ENCODE measurements at places on chromosomes 2 and 18. TPM values are rescaled to one million over a fixed set of nuclear protein-coding genes. Genes with fewer than 3 reads are reported as not detected.

- DNase-seq = no peak
- H3K4me3 ChIP-seq = no peak overlapping the region
- peaks cover 35% of the 10 kb centered on the region for H3K4me1 ChIP-seq
- H3K27ac ChIP-seq = peak overlapping the region; percentile 68
Observed at GRCh38 chr2:167785606-167786216, 461.7 kb downstream of the STK39 start.

- no peak overlapping the region for H3K27ac ChIP-seq
- H3K36me3 ChIP-seq = no peaks in the 10 kb centered on the region
- no peak for DNase-seq
- H3K27me3 ChIP-seq = no peaks in the 10 kb centered on the region
- peaks cover 22% of the 10 kb centered on the region for H3K4me1 ChIP-seq
Observed at GRCh38 chr2:623130-623922, 53.9 kb downstream of the TMEM18 start.

DNA sequence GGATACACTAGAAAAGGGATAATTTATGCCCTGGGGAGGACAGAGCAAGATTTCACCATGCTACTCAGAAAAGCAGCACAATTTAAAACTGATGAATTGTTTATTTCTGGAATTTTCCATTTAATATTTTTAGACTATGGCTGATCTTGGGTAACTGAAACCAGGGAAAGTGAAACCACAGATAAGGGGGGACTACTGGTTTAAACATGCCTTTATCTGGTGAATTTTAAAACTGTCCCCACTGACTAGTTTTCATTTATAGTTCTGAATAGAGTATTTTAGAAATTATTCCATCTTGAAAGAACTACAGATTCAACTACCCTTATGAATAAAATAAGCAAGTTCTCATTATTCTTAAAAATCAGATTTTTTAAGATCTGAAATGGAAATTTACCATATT lies 15.0 kb downstream of the NFU1 start:
- no peak overlapping the region for H3K27ac ChIP-seq
- no peaks in the 10 kb centered on the region for H3K4me1 ChIP-seq
- DNase-seq = no peak

IL1B gene
- not detected for total RNA-seq

C1GALT1C1L gene
- total RNA-seq = not detected

GRCh38 chr2:240704651-240705050 lies 13.0 kb downstream of the AQP12A start:
- no peak overlapping the region for H3K4me3 ChIP-seq
- no peaks in the 10 kb centered on the region for H3K4me1 ChIP-seq
- H3K36me3 ChIP-seq = no peaks in the 10 kb centered on the region
- DNase-seq = no peak
- H3K27ac ChIP-seq = no peak overlapping the region
- H3K27me3 ChIP-seq = peaks cover 14% of the 10 kb centered on the region

SLC4A5 gene
- 3.0 TPM for total RNA-seq

CELF4 gene
- 1.9 TPM for total RNA-seq

DNA sequence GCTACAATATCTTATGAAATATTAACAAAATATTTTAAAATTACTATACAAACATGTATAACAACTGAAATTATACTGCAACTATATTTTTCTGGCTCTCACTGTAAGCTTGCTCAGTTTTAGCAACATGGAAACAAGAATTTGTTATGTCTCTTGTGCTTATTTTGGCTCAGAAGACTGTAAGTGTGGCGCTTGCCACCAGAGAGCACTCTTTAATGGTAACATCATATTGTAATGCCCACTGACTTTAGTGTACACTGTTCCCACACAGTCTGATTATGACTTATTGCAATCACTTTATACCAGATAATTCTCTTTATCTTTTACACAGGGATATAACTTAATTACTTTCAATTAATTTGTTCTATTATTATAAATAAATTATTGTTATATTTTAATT lies 1500.6 kb upstream of the TMEFF2 start:
- H3K36me3 ChIP-seq = no peaks in the 10 kb centered on the region
- H3K4me1 ChIP-seq = no peaks in the 10 kb centered on the region
- H3K27ac ChIP-seq = no peak overlapping the region
- no peaks in the 10 kb centered on the region for H3K27me3 ChIP-seq

DNA sequence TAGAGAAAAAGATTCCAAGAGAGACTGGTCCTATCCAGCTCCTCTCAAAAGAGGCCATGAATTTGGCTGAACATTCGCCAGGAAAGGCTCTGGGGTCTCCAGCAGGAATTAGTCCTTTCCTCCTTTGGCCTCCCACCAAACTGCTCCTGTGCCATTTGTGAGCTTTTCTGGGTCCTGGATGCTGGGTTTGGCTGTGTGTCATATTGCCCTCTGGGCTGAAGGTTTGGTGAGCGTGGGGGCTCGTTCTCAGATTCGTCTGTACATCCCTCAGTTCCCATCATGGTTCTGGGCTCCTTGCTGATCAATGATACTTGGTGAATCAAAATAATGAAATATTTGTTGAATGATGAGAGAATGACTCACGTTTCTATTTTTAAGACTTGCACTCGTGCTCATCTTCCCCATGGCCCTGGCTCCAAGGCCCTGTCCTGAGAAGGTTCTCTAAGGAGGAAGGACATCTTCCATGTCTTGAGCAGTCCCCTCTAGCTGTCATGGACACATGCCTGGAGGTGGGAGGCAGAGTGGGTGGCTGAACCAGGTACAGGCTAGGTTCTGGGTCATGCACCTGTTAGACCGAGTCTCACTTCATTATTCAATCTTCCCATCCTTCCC lies 47.8 kb upstream of the RHOB start:
- H3K27me3 ChIP-seq = peaks cover 6% of the 10 kb centered on the region
- H3K36me3 ChIP-seq = no peaks in the 10 kb centered on the region
- no peak for DNase-seq
- no peaks in the 10 kb centered on the region for H3K4me1 ChIP-seq
- no peak overlapping the region for H3K27ac ChIP-seq
- H3K4me3 ChIP-seq = no peak overlapping the region

HRH4 gene
- total RNA-seq = not detected

DNA sequence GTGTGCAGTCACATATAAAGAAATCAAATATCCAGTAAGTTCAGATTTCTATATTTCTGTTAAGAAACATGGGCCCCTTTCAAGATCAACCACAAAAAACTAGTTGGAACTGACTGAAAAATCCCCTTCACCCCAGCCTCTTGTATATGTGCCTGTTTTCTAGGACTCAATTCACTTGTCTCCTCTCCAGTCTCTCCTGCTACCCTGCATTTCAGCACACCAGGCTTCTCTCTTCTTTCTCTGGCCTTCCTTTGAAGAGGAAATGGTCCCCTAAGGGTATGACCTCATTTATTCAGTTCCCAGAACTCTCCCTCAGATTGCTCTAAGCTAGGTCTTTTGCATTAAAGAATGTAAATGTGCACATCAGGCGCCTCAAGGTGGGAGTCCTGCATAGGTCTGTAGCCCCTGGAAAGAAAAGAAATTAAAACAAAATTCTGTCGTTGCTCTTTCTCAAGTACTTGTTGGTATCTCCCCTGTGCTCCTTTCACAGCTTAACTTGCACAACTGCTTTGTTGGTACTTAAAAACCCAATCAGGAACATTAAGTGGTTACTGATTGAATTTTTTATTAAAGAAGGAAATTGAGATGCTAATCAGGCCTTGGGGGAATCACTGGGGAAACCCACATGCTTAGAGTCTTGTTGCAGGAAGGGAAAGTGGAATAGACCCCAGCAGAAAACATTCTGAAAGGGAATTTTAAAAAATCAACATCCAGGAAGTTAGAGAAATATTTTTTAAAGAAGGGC lies 278.4 kb downstream of the AGPS start:
- H3K4me1 ChIP-seq = peaks cover 43% of the 10 kb centered on the region
- no peaks in the 10 kb centered on the region for H3K36me3 ChIP-seq
- peak overlapping the region; percentile 57 for H3K27ac ChIP-seq
- DNase-seq = no peak
- peak overlapping the region; percentile 0 for H3K4me3 ChIP-seq
- H3K27me3 ChIP-seq = no peaks in the 10 kb centered on the region

- H3K27me3 ChIP-seq = no peaks in the 10 kb centered on the region
- H3K4me3 ChIP-seq = peak overlapping the region; percentile 6
- H3K27ac ChIP-seq = peak overlapping the region; percentile 47
- no peaks in the 10 kb centered on the region for H3K36me3 ChIP-seq
- no peak for DNase-seq
- peaks cover 54% of the 10 kb centered on the region for H3K4me1 ChIP-seq
Observed at GRCh38 chr18:11784674-11785304, 66.4 kb upstream of the CHMP1B start.

- no peaks in the 10 kb centered on the region for H3K4me1 ChIP-seq
- no peak for DNase-seq
- H3K36me3 ChIP-seq = peaks cover 48% of the 10 kb centered on the region
- no peak overlapping the region for H3K27ac ChIP-seq
Observed at GRCh38 chr2:135063210-135063609, 11.1 kb downstream of the RAB3GAP1 start.

STK36 gene
- total RNA-seq = 77.0 TPM

- no peaks in the 10 kb centered on the region for H3K27me3 ChIP-seq
- no peak for DNase-seq
- H3K36me3 ChIP-seq = no peaks in the 10 kb centered on the region
- H3K4me3 ChIP-seq = no peak overlapping the region
- no peak overlapping the region for H3K27ac ChIP-seq
Observed at GRCh38 chr2:224075588-224075987, 36.5 kb upstream of the SERPINE2 start.

HOXD3 gene
- 1.9 TPM for total RNA-seq

DNA sequence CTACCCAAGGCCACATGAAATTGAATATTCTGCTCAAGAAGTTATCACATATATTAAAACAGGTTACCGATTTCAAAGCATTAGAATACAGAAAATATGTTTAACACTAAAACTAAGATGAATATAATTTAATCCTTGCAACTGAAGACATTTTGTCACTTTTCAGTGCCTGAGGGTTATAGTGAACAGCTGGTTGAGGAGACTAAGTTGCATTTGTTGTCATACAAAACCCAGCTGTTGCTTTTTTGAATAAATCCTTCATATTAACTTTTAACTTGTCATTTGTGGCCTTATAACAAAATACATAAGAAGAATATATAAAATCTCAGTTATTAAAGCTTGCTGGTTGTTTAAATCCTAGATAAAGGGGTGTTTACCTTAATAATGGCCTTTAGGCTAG lies 37.5 kb downstream of the RBKS start:
- H3K27ac ChIP-seq = no peak overlapping the region
- no peaks in the 10 kb centered on the region for H3K4me1 ChIP-seq
- H3K27me3 ChIP-seq = no peaks in the 10 kb centered on the region
- DNase-seq = no peak

DNA sequence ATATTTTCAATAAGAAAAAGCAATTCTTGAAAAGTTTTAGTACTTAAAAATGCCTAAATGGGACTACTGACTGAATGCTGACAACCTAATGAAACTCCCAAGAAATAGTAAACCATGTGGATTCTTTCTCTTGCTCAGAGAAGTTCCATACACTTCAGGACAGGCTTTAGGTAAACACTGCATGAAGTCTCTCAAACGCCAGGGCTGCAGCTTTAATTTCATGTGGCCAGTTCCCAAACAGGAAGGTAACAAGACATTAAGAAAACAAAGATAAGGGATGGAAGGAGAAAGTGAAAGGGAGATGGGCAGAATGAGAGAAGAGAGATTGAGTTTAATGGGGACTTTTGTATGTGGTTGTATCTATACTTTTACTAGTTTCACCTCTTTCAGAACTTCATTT lies 734.7 kb upstream of the PKDCC start:
- no peaks in the 10 kb centered on the region for H3K36me3 ChIP-seq
- H3K4me1 ChIP-seq = no peaks in the 10 kb centered on the region
- no peak overlapping the region for H3K27ac ChIP-seq

KIF5C gene
- 63.3 TPM for total RNA-seq

TACR1 gene
- 0.16 TPM for total RNA-seq

DTNB gene
- 28.9 TPM for total RNA-seq

GRCh38 chr2:237686659-237687136 lies 59.3 kb downstream of the LRRFIP1 start:
- H3K4me3 ChIP-seq = no peak overlapping the region
- no peaks in the 10 kb centered on the region for H3K27me3 ChIP-seq
- no peak for DNase-seq
- H3K27ac ChIP-seq = no peak overlapping the region

DNA sequence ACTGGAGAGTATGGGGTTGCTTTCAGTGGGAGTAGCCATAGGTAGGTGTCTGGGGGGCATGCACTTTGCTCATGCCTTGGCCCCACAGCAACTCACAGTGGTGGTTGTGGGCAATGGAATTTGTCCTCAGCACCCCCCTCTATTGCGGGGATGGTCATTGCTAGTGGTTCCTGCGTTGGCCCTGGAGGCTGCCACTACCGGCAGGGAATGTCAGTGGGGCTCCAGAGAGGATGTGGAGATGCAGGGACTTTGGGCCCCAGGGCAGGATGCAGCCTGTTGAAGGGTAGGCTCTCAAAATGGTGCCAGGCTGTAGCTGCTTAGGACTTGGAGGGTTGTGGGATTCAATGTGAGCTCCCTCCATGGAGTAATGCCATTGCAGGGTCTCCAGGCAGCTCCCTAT lies 125.0 kb downstream of the XRCC5 start:
- DNase-seq = no peak
- H3K4me3 ChIP-seq = no peak overlapping the region
- no peaks in the 10 kb centered on the region for H3K4me1 ChIP-seq
- no peaks in the 10 kb centered on the region for H3K27me3 ChIP-seq

DNA sequence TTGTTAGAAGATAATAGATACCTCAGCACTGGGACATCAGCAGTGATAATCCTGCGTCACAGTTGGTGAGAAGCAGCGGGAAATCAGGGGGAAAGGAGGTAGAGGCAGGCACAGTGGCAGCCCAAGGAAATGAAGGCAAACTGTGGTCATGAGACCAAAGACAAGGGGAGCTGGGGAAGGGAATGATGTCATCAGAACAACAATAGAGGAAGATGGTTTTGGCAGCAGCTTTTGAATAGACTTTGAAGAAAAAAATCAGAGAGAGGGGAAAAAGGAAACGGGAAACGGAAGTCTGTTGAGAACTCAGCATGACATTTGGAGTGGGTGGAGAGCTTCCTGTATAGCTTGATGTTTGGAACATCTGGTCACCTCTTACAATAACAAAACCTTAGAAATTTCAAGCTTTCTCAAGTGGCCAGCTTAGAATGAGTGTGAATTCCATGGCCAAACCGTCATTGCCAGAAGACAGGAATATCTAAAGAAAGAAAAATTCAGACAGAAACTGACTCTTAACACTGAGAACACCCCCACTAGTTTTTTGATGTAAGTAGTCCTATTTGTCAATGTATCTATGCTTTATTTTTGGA lies 18.4 kb upstream of the YES1 start:
- H3K4me1 ChIP-seq = peaks cover 28% of the 10 kb centered on the region
- no peaks in the 10 kb centered on the region for H3K36me3 ChIP-seq
- no peak for DNase-seq
- no peaks in the 10 kb centered on the region for H3K27me3 ChIP-seq

DNA sequence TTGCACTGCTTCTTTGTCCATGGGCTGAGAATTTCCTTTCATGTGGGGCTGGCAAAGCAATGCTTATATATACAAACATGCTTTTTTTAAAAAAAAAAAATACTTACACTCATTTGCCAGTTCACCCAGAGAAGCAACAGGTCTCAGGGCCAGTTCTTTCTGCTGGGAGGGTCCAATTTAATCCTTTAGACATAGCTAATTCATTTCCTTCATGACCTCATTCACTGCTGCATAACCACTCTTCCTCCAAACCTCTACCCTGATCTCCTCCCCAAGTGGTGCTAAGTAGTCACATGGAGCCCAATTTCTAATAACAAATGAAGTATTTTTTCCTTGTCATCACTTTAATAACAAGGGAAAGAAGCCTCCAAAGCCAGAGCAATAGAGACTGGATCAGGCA lies 17.1 kb upstream of the TMEM178A start:
- H3K27ac ChIP-seq = no peak overlapping the region
- no peak overlapping the region for H3K4me3 ChIP-seq
- no peak for DNase-seq
- H3K36me3 ChIP-seq = peaks cover 8% of the 10 kb centered on the region
- H3K4me1 ChIP-seq = peaks cover 6% of the 10 kb centered on the region
- no peaks in the 10 kb centered on the region for H3K27me3 ChIP-seq

FAM228A gene
- total RNA-seq = 0.51 TPM
